Cardiac fibroblast (primary cell): ENCODE measurements at places on chromosomes 3 and 15.

DNA sequence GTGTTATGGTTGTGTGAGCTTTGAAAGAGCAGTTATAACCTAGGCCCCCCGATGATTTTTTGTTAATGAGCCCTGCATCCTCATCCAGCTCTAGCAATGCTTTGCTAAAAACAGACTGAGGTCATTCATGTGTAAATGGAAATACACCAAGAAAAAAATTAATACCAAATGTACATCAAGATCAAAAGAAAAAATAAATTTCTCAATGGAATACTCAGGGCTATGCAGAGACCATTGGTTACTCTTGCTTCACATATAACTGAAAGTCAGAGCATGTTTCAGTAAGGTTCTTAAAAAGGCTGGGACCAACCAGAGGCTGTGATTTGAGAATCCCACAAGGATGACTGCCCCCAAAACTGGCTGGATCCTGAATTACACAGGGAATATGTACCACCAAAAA lies 48.0 kb downstream of the ARHGAP31 start:
- no peak for DNase-seq

DNA sequence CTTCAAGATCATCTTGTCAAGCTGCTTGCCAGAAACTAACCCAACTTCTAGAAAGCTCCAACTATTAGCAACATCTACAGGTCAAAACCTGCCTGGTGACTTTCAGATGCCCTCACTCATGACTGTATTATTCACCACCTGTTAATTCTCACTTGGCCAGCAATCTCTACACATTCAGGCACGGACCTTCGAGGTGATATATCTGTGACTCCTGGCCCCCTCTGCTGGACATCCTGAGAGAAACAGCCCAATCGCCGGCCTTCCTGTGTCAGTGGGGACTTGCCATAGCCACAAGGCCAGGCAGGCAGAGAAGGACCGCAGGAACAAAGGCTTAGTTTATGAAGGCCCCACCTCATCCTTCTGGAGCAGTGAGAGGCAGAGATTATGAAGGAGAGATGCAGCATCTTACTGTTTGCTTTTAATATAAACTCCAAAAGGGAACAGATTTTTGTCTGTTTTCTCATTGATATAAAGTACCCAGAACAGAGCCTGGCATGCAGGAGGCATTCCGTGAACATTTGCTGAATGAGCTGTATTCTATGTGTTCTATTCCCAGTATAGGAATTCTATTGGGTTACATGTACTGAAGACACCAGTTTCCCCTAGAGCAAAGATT lies 24.4 kb upstream of the OCA2 start:
- peak; percentile 80 for DNase-seq

- no peak for DNase-seq
Observed at GRCh38 chr15:81032818-81033217, 32.1 kb downstream of the TLNRD1 start.

- DNase-seq, result no peak
Observed at GRCh38 chr3:79586232-79586631, 181.6 kb downstream of the ROBO1 start.

- DNase-seq, result no peak
Observed at GRCh38 chr15:91306144-91306543, 206.1 kb downstream of the SV2B start.

GRCh38 chr3:56494679-56495322 lies 26.5 kb upstream of the ERC2 start:
- DNase-seq, result peak; percentile 88

- peak; percentile 42 for DNase-seq
Observed at GRCh38 chr3:188046561-188047211, 107.3 kb upstream of the LPP start.

- DNase-seq, result no peak
Observed at GRCh38 chr15:96515371-96515770, 184.9 kb downstream of the NR2F2 start.

DNA sequence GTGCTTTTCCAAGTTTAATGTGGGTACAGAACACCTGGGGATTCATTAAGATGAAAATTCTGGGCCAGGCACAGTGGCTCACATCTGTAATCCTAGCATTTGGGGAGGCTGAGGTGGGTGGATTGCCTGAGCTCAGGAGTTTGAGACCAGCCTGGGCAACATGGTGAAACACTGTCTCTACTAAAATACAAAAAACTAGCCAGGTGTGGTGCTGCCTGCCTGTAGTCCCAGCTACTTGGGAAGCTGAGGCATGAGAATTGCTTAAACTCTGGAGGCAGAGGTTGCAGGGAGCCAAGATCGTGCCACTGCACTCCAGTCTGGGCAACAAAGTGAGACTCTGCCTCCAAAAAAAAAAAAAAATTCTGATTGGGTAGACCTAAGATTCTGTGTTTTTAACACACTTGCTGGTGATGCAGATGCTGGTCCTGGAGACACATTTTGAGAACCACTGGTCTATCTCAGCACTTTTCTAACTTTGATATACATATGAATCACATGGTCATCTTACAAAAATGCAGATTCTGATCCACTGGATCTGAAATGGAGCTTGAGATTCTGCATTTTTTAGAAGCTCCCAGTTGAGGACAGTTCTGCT lies 223.8 kb upstream of the SATB1 start:
- DNase-seq, result no peak

GRCh38 chr15:100897221-100898151 lies 17.9 kb downstream of the ALDH1A3 start:
- DNase-seq, result no peak

DNA sequence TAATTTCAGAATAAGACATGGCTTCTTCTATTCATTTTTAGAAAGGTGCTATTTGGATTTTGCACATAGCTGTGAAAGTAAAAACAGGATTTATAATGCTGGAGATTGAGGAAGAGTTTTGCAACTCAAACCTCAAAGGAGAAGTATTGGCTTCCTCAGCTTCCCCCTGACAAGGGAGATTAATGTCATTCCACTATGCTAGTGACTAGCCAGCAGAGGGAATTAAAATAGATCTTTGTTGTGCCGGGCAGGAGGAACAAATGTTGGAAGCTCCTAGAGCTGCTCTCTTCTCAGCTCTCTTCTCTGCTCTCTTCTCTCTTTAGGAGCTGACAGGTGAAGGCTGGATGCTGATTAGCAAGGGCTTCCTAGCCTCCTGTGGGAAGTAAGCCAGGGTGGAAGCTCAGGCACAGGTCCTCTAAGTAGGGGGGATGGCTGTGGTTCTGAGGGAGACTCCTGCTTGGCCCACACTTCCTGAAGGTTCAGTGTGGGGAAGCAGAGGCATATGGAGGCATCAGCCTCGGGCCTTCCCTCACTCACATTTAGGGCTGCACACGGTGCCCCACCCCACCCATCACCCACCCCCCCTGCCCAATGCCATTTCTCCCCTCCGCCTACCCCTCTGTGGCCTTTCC lies 29.6 kb downstream of the CX3CR1 start:
- peak; percentile 2 for DNase-seq

DNA sequence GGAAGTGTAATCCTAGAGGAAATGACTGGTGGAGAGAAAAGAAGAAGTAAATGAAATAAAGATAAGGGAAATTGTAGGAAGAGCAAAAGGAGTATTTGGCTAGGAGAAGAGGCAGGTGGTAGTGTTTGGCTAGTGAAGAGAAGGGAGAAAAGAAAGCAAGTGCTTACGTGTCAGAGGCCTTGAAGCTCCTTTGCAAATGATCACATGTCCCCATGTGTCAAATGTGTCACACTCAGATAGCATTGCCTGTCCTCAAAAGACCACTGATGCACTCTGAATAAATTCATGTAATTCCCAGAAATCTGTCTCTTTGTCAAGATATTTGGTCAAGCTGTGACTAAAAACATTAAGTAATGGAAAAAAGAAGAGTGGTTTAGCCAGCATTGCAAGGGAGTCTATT lies 639.3 kb downstream of the TUSC7 start:
- no peak for DNase-seq
